ENCODE measurements at places on chromosomes 13 and 19.

DNA sequence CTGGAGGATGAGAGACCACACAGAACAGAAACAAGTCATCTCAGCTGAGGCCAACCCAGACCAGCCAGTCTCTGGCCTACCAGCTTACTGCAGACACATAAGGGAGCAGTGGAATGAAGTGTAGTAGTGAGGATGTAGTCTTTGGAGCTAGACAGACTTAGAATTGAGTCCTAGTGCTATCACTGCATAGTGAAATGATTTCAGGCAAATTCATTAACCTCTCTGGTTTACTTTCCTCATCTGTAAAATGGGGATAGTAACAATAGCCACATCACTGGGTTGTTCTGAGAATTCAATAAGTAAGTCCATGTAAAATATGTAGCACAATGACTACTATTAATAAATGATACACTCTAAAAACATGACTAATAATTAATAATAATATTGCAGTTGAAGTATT, 383.8 kb downstream of the DLEU7 start:
- DNase-seq, result no peak

DNA sequence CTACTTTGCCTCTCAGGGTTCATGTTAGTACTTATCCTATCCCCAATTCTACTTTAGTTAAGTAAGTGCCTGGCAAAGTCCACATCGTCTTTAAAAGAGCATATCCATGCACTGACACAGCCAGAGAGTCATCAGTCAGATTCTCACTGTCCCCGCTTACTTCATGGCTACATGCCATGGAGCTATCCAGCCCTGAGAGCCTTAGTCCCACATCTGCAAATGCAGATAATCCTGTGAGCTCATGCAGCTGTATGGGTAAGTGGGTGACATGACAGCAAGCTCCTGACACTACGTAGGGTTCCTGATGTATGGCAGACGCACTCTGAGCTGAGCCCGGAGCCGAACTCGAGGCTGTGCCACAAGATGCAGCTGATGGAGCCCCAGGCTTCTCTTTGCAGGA, 661.5 kb downstream of the LIG4 start:
- no peak for DNase-seq

DNA sequence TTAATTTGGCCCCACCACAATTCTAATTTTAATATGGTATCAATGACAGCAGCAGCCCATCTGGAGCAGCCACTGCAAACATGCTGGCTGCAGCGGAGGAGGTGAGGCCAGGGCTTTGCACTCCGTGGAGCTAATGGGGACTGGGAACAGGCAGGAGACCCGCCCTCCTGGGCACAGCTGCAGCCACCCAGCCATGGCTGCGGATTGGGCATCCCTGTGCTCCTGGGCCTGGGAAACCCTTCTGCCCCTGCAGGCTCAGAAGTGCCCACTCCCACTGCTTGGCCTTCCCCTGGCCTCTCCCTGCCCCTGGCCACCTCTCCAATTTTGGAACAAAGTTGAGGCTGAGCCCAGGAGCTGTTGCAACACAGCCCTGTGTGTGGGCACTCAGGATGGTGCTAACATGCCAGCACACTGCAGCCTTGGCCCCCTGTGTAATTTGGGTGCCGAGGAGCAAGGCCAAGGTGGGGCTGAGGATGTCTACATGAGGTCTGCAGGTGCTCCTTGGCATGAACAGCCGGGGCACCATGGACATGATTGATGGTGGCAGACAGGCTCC, 123.6 kb downstream of the PCDH9 start:
- no peak for DNase-seq

GRCh38 chr19:46967578-46968032, 52.0 kb upstream of the NPAS1 start:
- no peak for DNase-seq

GRCh38 chr19:6066661-6067646, 43.3 kb downstream of the RFX2 start:
- DNase-seq, result peak; percentile 94

DNA sequence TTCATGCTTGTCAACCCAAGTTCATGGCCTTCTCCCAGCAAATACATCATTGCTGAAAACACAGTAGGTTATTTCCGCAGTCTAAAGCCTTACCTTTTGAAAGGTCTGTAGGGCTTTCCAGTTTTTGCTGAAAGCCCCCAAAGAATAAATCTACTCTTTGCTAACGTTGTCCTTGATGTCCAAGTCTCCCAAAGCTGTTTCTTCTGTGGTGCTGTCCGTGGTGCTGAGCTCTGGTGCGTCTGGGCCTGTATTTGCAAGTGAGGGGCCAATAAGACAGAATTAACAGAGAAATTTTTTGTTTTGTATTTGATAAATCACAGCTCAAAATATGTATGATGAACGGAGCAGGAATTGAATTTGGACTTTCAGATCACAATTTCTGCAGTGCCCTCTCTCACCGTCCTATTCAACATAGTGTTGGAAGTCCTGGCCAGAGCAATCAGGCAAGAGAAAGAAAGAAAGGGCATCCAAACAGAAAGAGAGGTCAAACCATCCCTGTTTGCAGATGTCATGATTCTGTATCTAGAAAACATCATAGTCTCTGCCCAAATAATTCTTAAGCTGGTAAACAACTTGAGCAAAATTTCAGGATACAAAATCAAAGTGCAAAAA, 9.8 kb upstream of the LGALS16 start:
- DNase-seq, result peak; percentile 12

DNA sequence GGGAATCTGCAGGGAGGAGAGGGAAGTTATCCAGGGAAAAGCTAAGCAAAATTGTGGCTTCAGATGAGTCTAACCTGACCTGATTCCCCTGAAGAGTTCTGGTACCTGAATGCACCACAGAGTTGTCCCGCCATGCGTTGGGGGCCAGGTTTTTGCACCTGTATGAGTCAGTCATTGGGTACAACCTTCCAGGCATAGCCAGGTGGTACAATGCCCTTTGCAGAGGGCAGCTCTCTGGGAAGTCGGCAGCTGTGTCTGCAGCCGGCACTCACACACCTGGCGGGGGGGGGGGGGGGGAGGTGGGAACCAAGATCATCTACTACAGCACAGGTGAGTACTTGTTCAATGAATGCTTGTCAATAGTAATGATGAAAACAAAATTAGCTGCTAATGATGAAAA, 52.5 kb upstream of the GTF3A start:
- DNase-seq, result no peak

- DNase-seq, result no peak
Observed at GRCh38 chr19:51719251-51719988, 4.4 kb downstream of the HAS1 start.

GRCh38 chr19:31985001-31985605, 360.3 kb upstream of the ZNF507 start:
- no peak for DNase-seq

- peak; percentile 11 for DNase-seq
Observed at GRCh38 chr13:23889615-23890607, 711 bp upstream of the MIPEP start.

DNA sequence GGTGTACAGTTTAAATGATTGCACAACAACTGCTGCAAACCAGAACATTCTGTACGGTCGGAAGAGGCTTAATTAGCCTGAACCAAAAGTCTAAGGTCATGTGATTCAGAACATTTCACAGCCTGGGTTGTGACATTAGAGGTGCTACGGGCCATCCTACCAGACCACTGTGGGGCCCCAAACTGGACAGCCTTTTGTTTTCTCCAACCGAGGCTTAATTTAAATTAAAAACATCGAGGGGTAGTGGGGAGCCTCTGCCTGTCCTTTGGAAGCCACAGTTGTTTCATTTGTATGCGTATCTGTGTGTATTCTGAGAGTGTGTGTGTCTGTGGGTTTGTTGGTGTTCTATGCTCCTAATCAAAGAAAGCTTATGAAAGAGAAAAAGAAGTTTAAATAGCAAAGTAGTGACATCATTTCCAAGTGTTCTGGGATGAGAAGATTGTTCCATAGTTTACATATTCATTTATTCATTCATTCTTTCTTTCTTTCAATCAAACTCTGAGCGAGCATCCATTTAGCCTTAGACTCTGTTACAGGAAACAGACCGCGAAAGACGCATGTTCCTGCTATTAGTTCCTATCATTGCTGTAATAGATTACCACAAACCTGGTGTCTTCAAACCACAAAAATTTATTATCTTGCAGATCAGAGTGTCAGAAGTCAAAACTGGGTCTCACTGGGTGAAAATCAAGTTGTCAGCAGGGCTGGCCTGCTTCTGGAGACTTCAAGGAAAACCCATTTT, 444.8 kb downstream of the FOXO1 start:
- DNase-seq, result peak; percentile 69

GRCh38 chr13:46797501-46798237, 708 bp upstream of the ESD start:
- no peak for DNase-seq

DNA sequence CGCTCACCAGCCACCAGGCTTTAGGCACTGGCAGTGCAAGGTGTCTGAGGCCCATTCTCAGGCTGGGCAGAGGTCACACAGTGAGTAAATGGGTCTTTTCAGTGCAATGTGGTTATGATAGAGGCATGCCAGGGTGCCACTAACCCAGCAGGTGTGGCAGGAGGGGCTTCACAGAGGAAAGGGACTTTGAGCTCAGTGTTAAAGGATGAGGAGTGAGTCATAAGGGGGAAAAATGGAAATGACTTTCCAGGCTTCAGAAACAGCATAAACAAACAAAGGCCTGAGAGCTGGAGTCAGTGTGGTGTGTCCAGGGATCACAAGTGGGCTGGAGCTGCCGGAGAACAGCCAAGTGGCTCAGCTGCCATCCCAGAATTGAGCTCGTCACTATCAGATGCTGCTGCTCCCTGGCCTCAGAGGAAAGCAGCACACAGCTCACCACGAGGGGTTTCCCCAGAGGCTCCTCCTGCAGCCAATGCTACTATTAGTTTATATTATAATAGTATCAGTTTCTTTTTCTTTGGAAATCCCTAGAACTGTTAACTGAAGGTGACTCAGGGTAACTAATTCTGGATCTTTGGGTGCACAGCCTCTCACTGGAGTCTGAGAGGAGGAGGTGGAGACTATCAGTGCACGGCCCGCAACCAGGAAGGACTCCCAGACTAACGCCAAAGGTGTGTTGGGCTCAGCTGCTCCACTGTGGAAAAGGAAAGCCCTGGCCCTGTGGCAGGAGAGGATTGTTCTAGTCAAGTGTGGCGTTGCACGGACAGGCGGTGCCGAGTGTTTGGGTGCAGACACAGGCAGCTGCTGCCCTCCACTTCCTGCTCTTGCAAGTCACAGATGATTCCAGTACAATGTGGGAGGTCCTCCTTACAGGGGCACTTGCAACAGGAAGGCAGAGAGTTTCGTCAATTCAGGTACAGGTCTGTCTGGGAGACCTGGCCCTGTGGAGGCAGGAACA, 39.5 kb downstream of the DHRS12 start:
- peak; percentile 25 for DNase-seq

DNA sequence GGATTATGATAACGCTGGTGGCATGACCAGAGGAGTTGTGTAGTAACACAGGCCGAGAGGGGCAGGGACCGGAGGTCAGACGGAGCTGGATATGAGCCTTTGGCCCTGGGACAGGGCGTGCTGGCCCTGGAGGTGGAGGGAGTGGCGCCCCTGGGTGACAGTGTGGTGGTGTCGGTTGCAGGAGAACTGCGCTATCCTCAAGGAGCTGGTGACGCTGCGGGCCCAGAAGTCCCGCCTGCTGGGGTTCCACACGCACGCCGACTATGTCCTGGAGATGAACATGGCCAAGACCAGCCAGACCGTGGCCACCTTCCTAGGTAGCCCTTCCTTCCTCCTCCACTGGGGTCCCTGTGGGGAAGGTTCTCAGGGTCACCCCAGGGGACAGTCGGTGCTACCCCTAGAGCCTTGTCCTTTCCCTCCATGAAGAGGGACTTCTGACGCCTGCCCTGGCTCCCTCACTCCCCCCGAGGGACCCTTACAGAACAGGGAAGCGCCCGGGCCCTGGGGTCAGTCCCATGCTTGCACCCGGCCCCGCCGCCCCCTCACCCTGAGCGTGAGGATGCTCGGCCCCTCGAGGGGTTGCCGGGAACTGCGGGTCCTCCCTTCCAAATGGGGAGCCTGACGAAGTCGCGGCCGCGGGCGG, 12.8 kb upstream of the ZNF554 start:
- DNase-seq, result no peak

DNA sequence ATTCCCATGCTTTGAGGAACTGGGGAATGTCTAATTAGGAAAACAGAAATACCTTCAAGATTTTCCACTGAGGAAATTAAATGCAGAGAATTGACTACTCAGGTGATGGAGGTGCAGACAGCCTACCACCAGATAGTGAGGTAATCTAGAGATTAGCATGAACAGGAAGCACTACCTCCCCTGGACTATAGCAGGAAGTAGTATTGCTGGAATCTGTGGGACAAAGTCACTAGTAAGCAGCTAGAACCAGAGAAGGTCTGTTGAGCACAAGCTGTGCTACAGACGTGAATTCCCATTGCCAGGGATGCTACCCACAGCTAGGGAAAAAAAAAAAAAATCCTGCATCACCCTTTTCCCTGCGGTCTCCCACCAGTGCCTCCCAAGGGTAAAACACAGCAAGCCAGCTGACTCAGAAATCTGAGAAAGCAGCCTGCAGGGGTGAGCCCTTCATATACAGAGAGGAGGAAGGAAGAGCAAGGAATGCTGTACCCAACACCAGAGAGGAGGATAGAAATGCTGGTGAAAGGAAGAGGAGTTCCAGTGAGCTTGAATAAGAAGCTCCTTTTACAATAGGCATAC, 10.2 kb downstream of the ENOX1 start:
- DNase-seq, result peak; percentile 64

DNA sequence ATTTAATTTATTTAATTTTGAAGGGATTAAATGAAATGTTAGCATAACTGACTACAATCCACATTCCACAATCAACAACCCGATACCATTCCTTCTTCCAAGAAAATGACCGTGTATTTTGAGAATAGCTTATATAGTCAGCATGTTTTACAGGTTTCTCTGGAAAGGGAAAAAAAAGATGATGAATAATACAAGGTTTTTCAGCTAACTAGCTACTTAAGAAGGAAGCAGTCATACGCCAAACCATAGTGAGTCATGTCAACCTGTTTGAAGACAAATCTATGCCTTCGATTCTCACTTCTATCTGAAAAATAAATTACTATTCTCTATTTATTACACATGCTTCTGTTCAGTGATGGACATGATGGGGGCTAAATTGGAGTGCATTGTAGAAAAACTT, 258.6 kb downstream of the EFNB2 start:
- peak; percentile 9 for DNase-seq
